ENCODE measurements at places on chromosomes 6 and 20.

- DNase-seq: no peak
Measured at GRCh38 chr6:116027801-116028200, 32.9 kb downstream of the FRK start.

GRCh38 chr6:90586836-90587638 is at the start of gene MAP3K7:
Gene MAP3K7 (minus strand): TSS chr6:90587072. CDS start chr6:90586883, 189 bp downstream.
- peak; percentile 96 for DNase-seq

- DNase-seq: no peak
Measured at GRCh38 chr20:50333812-50334211, 143.2 kb downstream of the CEBPB start.

DNA sequence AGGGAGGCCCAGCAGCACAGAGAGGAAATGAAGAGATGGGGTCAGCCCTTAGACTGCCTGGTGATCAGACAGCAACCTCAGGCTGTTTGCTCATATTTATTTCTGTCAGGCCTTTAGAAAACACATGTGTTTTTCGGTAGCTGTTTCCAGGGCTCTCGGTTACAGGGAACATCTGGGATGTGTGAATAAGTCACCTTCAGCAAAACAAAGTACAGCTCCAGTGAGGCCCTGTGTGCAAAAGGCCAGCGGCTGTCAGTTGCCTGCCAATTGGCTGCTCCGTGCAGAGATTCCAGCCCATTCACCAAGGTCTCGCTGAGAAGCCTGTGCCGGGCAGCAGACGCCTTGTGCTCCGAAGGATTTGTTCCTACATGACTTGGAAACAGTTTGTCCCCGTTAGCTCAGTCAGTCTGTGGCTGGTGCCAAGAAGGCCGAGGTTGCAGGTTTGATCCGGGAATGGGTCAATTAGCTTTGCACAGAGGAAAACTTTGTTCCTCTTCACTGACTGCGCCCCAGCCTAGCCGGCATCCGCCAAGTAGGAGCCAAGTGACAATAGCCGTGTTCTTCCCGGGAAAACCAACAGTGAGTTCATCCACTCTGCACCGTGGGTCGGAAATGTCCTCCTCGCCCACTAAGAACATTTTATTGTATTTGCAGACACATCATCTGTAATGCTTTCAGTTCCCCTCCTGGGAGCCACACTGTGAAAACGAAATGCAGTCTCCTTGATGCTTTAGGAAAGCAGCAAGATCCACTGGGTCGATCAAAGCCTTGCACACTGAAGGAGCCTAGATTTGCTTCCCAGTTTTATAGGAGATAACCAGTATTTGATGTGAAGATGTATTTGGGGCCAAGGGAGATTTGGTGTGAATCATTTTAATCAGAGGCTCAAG is 315.4 kb upstream of the CDYL start:
- DNase-seq: peak; percentile 22

DNA sequence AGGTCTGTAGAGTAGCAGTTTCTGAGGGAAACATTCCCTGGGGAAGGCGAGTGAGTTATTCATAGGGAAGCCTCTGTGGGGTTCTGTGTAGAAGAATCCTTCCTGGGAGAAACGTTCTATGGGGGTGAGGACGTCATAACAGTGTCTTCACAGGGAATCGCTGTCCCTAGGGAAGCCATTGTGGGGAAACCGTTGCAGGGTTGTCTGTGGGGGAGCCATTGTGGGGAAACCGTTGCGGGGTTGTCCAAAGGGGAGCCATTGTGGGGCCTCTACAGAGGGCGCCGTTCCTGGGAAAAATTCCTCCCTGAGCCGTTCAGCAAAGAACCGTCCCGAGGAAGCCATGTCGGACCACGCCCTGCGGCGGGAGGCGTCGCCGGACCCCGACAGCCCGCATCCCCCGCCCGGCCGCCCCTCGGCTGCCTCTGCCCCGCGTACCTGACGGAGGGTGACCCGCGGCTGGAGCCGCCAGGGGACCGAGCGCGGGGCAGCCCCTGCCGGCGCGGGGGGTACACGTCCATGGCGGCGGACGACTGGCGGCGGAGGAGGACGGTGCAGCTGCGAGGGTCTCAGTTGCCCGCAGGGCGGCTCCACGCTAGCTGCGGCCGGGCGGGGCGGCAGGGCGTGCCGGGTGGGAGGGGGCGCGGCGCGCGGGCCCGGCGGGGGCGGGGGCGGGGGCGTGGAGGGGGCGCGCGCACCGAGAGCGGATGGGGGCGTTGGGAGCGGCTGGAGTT is at the start of gene DNAAF9:
Gene DNAAF9 (minus strand): TSS at position 630 of the 731 bp plus-strand sequence. CDS start 112 bp downstream, at position 518.
- DNase-seq: peak; percentile 51

DNA sequence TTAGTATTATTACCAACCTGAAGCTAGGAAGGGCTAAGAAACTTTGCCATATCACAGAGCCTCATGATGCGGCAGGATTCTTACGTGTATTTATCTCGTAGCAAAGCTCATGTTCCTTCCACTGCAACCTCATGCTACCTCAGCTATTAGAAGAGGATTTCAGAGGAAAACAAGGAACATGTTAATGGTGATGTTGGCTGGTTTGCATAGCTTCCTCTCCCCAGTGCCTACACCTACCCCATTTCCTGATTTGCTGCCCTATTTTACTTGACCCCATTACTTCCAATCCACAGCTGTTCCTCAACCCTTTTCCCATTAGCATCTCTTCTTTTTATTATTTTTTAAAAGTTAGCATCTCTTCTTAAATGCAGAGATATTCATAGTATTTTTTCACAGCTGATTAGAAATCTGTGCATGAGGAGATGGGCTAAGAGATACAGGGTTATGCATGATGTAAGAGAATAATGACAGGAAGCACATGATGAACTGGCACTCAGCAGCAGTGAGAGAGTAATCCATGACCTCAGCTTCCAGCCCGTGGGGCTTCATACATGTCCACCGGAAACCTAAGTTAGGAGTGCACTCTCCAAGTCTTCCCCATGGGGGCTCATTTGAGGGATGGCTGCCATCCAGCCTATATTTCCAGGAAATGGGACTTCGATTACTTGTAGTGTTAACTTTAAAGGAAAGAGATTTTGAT is 106.1 kb upstream of the ASF1A start:
- DNase-seq: no peak

DNA sequence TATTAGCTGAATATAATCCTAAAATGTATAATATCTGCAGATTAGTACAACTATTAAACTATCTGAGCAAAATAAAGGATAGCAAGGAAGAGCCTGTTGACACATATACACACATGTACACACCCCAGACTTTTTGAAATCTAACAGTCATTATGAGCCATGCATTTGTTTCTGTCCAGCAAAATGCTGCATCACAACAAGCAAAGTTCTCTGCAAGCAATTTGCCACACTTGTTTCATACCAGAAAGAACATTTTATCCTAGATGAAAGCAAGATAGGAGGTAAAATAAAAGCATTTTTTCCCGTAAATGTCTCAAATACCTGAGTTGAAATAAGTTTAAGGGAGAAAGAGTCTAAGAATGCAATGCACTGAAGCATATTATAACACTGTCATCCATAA is 145.2 kb downstream of the COL21A1 start:
- no peak for DNase-seq

DNA sequence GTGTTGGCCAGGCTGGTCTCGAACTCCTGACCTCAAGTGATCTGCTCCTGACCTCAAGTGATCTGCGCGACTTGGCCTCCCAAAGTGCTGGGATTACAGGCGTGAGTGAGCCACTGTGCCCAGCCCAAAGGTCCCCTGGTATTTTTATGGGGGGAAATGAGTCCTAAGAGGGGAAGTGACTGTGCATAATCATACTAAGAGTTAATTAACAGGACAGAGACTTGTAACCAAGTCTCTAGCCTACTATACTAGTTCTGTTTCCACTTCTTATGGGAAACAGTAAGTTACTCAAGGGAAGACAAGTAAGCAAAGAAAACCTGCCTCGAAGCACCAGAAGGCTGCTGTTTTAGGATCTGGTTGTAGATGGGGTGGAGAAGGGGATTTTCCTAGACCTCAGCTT is 27.9 kb downstream of the TCF15 start:
- no peak for DNase-seq

- DNase-seq: no peak
Measured at GRCh38 chr6:101435038-101435437, 41.5 kb downstream of the GRIK2 start.

- peak; percentile 85 for DNase-seq
Measured at GRCh38 chr6:45445749-45446549, 68.2 kb upstream of the SUPT3H start.

- no peak for DNase-seq
Measured at GRCh38 chr6:33144373-33144772, 47.9 kb downstream of the COL11A2 start.

- DNase-seq: no peak
Measured at GRCh38 chr6:27531772-27532459, 59.0 kb upstream of the ZNF184 start.

DNA sequence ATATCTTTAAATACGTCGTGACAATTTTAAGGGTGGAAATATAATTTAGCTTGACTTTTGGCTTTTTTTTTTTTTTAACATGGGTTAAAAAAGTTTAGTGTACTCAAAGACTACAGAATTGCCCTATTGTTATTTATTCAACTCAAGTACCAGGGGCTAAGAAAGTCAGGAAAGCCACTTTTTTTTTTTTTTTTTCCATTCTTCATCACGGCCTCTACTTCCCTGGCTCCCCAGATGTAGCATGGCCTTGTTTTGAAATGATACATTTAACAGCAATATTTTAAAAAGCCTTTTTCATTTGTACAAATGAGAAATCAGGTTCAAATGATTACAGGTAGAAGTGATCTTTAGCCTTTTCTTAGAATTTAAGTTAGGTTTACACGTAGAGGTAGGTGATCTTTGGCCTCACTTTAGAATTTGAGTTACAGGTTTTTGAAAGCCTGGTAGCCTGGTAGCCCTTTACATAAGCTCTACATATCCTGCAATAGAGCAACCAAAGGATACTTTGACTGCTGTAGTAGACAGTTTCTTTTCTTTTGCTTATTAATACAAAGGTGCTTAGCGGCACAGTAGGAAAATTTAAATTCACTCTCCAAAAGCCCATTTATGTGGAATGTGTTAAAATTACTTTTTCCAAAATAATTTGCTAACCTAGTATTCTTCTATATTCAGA is 160.5 kb upstream of the MMS22L start:
- DNase-seq: no peak

DNA sequence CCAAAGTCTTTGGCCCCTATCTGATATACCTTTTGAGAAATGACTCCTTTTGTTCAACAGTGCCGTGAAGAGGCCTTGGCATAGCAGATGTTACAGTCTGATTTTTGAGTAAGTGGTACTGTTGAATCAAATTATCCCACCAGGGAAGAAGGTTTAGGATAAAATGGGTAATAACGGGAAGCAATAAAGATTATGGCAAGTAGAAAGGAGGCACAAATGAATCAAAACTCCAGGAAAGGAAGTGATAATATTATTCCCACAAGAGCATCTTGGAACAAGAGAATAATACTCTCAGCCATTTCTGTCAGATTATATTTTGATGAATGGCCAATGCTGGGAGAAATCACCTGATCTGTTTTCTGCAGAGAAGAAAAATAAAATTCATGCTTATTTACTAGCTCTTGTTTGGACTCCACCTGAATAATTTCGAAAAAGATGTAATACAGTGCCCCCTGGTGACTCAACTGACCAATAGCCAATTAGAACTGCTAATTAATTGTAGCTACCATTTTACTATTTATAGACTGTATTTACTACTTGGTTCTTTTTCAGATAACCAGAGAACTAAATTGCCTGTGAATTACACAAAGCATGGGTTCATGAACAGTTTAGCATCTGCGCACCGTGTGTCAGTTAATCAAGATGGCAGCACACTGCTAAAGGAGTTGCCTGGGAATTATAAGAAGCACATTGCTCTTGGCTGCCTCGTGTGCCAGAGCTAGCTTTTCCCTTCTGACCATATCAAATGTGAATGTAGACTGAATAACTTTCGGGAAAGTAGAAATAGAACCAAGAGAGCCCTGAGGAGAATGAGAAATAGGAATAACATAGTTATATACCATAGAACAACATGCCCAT is 78.5 kb upstream of the TRDN start:
- no peak for DNase-seq

GRCh38 chr6:155088856-155089255 is 93.7 kb downstream of the TIAM2 start:
- DNase-seq: no peak

DNA sequence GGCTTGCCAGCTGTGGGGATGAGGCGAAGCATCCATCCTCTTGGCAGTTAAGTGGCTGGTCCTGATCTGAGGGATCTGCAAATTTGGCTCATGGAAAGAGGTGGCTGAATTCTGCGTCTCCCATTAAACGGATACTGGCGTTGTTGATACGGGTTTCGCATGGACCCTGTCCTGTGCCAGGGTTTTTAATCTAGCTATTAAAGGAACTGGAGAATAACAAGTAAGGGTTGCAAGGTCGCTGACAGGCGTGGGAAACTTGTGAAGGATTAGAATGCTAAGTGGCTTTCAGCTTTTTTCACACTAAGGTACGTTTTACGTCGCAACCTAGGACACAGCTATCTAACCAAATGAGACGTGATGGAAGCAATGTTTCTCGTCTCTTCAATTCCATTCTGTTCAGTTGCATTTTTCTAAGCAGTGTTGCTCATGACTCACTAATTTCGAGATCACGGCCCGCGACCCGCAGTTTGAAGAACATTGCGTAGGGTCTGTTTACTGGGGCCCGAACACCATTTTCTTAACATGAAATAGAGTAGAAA is 852 bp downstream of the GMNN start:
- no peak for DNase-seq

DNA sequence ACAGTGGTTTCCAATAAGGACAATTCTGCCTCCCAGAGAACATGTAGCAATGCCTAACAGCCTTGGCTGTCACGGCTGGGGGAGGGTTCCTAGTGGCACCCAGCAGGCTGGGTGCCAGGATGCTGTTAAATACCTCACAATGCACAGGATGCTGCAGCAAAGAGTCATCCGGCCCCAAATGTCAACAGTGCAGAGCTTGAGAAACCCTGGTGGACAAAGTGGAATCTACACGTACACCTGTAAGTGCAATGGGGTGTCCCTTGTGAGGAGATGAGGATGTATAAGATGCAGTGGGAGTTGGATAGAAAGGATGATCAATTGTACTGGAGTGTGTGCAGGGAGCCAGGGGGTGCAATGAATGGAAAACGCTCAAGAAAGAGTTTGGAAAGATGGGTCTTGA is 142.4 kb downstream of the FNDC1 start:
- DNase-seq: no peak

DNA sequence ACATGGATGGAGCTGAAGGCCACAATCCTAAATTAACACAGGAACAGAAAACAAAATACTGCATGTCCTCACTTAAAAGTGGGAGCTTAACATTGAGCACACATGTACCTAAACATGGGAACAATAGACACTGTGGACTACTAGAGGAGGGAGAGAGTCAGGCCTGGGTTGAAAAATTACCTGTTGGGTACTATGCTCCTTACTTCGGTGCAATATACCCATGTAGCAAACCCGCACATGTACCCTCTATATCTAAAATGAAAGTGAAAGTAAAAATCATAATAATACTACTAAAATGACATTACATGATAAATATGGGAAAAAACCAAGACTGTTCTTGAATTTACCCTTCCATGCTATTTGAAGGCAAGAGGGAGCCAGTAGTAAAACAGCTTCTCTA is 1273.8 kb upstream of the ADGRB3 start:
- DNase-seq: no peak

DNA sequence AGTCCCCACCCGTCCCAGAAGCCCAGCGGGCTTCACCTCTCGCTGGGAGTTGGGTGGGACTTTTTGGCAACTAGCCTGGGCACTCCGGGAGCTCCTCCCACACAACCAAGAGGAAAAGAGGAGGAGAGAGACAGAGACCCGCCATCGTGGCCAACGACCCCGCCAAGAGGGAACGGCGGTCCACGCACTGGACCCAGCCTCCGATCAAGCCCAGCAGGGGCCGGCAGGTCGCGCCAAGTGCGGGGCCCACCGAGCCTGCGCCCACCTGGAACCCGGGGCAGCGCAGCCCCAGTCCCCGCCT is 3.0 kb upstream of the TMEM14C start:
- DNase-seq: no peak

Data from mucosa of gallbladder (tissue), 1 donor.